Activated CD8-positive, alpha-beta memory T cell treated with anti-CD3 and anti-CD28 coated beads for 1 hour (primary cell): ENCODE measurements at places on chromosomes 1 and 21.

DNA sequence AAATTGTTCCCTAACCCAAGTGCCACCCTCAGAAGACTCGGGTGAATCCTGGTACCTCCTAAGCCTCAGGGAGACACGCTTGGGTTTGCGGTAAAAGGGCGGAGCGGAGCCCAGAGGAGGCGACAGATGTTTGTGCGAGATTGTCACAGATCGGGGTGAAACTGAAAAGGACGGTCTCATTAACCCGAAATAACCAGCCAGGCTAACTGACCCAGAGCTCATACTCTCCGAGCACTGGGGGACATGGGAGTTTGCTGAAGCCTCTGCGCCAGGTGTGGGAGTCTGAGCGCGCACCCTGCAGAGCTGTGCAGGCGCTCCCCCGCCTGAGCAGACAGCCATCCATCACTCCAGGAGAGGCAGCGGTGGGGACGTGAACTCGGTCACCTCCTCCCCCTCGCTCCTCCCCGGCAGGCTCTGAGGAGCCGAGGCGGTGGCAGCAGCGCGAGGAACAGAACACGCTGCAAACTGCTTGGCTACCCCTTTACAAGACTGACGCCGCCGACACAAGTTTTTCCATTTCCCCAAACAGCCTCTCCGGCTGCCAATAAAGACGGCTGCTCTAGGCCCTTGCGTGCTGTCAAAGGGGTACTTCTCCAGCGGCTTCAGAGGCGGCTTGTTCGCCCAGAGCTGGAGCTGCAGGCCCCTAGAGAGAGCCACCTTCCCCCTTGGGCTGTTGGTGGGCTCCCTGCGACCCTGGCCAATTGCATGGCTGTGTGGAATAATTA lies 43.5 kb downstream of the RRAGC start:
- no peak for DNase-seq

GRCh38 chr1:241140670-241141069 lies 216.3 kb downstream of the RGS7 start:
- DNase-seq: no peak

GRCh38 chr1:157135646-157136045 lies 2.5 kb downstream of the ETV3 start:
- no peak for DNase-seq

GRCh38 chr1:243672539-243673074 lies 177.4 kb downstream of the AKT3 start:
- no peak for DNase-seq

DNA sequence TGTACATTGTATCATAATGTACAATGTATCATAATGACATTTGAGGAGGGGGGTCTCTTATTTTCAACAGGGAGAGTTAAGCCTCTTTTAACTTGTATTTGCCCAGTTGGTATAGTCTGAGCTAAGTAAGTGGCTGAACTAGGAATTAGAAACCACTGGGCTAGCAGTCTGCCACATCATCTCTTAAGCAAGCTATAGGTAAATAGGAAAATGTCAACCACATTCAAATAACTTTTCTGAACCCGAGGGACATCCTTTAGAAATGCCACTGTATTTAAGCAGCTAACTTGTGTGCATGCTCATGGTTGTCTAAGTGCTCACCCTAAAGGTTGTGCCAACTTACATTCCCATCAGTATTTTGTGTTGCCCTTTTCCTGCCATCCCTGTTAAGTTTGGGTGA lies 35.5 kb upstream of the ASB17 start:
- no peak for DNase-seq

DNA sequence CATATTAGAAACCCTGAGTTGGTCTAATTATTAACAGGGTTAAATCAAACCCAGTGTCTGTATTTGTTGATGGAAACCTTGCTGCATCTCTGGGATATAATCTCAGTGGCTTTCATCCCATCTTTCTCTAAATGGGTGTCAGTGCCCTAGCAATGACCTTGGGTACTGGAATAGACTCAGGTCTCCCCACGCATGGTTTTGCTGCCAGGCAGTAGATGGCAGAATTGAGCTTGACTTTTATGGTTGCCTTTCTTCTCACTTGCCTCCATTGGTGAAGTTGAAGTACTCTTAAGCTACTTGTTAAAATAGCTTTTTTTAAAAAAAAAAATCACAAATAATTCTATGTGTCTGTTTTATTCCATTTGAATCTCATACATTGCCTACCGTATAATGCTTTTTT lies 81.8 kb upstream of the HMCN1 start:
- no peak for DNase-seq

GRCh38 chr1:210706246-210706645 lies 377.5 kb downstream of the HHAT start:
- no peak for DNase-seq

DNA sequence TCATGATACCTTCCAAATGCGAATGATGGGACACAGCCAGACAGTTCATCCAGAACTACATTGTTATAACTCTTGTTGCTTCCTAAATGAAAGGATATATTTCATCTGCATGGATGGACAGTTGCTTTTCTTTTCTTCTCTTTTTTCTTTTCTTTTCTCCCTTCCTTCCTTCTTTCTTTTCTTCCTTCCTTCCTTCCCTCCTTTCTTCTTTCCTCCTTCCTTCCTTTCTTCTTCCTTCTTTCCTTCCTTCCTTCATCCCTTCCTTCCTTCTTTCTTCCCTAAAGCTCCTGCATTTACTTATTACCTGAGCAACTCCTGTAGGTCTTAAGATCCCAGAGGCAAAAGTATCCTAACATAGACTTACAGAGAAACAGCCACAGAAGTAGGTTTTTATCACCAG lies 221.6 kb downstream of the DUSP10 start:
- DNase-seq: no peak

GRCh38 chr1:3685222-3685621 lies 32.9 kb downstream of the TP73 start:
- no peak for DNase-seq

- DNase-seq: no peak
Observed at GRCh38 chr1:153649863-153650235, 8.7 kb upstream of the SNAPIN start.

- no peak for DNase-seq
Observed at GRCh38 chr21:35905096-35905962, 155.0 kb downstream of the SETD4 start.

GRCh38 chr1:19495799-19496526 lies 10.6 kb upstream of the CAPZB start:
- DNase-seq: no peak

DNA sequence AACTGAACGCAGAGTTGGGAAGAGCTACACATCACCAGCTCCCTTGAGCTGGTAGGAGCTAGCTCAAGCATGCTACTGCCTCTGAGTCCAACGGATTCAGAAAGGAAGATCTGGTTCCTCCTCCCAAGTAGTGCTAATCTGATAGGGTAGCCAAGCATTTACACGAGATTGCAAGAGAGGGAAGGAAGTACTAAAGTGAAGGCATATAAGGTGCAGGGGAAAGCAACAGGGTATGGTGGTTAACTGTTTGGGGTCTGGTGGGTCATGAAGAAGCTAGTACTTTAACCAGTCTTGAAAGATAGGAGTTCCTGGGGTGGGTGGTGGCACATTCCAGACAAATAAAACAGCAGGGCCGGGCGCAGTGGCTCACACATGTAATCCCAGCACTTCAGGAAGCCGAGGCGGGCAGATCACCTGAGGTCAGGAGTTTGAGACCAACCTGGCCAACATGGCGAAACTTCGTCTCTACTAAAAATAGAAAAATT lies 20.2 kb upstream of the ZNF436 start:
- DNase-seq: no peak

DNA sequence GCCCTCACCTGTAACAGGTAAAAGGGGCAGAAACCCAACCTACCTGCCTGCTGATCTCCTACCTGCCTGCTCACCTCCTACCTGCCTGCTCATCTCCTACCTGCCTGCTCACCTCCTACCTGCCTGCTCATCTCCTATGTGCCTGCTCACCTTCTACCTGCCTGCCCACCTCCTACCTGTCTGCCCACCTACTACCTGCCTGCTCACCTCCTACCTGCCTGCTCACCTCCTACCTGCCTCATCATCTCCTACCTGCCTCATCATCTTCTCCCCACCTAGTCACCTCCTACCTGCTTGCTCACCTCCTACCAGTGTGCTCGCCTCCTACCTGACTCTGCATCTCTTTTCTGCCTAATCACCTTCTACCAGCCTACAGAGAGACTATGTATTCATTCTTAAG lies 452.9 kb downstream of the MATN1 start:
- no peak for DNase-seq

DNA sequence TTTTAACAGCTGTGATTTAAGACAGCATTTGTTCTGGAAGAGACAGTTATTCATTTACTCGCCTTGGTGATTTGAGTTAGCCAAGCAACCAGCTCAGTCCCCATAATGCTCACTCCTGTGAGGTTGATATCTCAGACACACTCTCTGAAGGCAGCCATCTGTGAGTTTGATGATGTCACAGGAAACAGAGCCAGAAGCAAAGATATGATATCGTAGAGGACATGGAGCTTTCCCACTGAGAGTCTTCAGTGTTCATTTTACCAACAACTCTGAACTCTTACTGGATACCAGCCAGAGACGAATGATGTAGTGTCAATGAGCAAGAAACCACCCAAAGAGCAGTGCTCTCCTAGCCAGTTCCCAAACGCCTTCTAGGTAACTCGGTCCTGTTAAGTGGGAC lies 219.4 kb downstream of the SLC35F3 start:
- DNase-seq: no peak

DNA sequence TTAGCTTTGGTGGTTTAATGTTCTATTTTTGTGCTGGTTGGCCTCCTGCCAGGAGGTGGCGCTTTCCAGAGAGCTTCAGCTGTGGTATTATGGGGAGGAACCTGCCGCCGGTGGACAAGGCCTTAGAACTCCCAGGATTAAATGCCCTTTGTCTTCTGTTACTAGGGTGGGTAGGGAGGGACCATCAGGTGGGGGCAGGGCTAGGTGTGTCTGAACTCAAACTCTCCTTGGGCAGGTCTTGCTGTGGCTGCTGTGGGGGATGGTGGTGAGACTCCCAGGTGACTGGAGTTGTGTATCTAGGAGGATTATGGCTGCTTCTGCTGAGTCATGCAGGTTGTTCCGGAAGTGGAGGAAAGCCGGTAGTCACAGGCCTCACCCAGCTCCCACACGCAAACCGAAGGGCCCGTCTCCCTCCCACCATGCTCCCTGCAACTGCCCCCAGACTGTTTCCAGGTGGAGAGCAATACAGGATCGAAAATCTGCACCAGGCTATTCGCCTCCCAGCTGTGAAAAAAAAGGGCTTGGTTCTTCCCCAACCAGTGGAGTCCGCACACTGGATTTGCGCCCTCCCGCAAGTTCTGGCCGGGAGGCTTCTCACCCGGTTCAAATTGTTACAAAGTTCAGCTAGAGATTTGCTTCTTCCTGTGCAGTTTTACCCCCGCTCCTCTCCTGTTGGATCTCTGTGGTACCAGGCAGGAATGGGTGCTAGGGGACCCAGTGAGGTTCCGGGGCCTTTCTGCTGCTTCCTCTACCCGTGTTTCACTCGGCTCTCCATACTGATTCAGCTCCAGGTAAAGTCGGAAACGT lies 220.5 kb downstream of the CENPF start:
- no peak for DNase-seq

- DNase-seq: no peak
Observed at GRCh38 chr1:27447883-27448282, 42.1 kb downstream of the WASF2 start.

- no peak for DNase-seq
Observed at GRCh38 chr1:90100566-90100965, 105.7 kb downstream of the ZNF326 start.

- DNase-seq: no peak
Observed at GRCh38 chr1:6218375-6219164, 12.7 kb downstream of the RNF207 start.

- no peak for DNase-seq
Observed at GRCh38 chr1:156172696-156173470, 19.5 kb downstream of the SEMA4A start.

- DNase-seq: no peak
Observed at GRCh38 chr1:36517011-36517771, 34.5 kb upstream of the CSF3R start.

GRCh38 chr1:87568911-87569310 lies 240.2 kb downstream of the LMO4 start:
- no peak for DNase-seq

DNA sequence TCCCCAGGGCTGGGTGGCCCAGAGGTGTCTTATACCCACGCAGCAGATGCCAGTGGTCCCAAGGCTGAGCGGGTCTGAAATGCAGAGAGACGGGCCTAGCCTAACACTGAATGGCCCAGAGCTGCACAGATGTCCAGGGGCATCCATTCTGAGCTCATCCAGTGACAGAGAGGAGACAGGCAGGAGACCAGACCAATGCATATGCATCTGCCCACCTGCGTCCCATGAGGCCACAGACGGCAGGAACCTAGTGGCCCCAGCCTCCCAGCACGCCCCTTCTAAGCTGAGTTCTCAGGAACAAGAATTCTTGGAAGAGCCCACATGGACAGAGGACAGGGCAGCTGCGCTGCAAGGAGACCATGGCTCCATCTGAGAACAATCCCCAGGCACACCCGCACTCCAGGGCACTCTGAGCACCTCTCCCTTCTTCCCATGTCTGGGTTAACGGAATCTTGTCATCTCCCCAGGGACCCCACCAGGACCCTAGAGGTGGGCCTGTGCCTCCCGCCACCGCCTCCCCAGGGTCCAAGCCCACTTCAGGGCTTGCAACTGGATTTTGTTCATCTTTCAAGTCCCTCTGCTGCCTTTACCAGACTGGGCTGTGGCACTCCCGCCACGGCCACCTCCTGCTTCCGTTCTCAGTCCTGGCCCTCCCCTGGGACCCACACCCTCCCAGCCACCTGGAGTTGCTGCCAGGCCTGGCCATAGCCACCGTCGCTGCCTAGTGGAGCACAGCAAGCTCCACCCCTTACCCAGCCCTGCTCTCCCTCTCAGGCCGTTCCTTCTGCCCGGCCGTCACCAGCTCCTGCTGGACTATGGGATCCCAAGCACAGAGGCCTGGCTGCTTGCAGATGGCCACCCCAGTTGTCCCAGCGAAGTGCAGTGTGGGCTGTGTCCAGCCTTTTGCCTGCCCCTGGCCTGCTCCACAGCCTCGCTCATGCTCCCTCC lies 3.3 kb downstream of the WNT3A start:
- no peak for DNase-seq

DNA sequence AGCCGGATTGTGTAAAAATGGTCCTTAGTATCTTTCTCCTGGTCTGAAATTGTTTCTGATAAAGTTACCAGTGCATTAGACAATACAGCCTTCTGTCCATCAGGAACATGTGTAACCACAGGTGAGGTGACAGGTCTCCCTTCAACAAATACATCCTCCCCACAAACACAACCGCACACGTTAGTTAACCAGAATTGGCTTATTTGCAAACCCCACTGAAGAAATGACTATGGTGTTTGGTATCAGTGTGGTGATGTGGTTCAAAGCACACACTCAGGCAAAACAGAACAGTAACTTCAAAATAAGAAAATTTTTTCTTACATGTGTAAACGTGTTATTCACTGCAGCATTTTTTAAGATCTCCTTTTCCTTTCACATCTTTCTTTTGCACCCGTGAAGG lies 517.2 kb upstream of the NR5A2 start:
- no peak for DNase-seq

- no peak for DNase-seq
Observed at GRCh38 chr1:94676686-94677085, 135.1 kb upstream of the F3 start.
